ENCODE measurements at places on chromosomes 12 and 14.

DNA sequence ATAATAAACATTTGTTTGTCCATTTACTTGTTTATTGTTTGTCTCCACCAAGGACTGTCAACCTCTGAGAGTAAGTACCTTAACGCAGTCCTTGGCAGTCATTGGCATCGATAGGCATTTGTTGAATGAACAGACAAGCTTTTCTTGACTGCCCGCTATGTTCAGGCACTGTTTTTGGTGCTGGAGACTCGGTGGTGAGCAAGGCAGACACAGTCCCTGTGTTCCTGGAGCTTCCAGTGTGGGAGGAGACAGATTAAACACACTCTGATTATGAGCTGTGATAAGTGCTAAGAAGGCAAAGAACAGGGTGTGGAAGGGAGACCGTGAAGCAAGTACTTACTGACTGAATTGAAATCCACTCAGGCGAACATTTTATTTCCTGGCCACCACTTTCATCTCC is 1.2 kb downstream of the ATP6V0A2 start:
- no peak for DNase-seq

DNA sequence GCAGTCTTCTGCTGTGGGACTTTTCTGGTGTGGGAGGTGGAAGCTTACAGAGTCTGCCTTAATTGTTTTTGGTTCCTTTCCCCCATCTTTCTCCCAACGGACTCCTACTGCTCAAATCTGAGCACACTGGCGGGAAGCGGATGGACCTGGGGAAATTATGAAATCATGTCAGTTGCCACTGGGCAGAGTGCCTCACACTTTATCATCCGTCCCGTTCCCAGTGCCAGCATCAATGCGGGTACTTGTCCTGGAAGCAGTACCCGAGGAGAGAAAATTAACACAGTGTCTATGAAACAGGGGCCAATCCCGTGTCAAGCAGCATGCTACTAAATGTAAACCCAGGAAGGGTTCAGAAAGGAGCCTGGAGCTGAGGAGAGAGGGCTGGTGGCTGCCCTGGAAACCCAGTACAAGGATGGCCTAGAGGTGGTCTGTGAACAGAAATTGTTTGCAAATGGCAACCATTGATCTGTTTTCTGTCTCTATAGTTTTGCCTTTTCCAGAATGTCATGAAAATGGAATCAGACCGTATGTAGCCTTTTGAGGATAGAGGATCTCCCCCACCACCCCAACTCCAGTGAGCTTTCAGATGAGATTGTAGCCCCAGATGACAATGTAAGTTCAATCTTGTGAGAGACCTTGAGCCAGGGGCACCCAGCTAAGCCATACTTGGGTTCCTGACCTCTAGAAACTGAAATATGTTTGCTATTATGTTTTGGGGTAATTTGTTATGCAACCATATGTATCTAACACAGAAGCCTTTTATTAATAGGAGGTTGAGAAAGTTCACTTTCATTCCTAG is 908 bp upstream of the CDKL1 start:
- no peak for DNase-seq

DNA sequence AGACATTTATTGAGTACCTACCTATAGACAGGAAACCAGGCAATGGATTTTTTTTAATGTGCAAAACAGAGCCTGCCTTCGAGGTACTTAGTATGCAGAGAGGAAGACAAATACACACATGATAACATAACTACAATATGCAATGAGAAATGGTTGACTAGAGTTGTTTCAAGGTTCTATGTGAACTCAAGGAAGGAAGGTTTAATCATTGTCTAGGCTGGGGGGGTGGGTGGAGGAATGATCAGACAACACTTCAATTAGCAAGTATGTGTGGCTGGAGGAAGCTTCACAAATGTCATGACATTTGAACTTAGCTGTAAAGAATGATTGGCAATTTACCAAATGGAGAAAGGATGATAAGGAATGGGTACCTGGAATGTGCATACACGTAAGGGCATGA is 985.3 kb downstream of the FLRT2 start:
- DNase-seq, result no peak

DNA sequence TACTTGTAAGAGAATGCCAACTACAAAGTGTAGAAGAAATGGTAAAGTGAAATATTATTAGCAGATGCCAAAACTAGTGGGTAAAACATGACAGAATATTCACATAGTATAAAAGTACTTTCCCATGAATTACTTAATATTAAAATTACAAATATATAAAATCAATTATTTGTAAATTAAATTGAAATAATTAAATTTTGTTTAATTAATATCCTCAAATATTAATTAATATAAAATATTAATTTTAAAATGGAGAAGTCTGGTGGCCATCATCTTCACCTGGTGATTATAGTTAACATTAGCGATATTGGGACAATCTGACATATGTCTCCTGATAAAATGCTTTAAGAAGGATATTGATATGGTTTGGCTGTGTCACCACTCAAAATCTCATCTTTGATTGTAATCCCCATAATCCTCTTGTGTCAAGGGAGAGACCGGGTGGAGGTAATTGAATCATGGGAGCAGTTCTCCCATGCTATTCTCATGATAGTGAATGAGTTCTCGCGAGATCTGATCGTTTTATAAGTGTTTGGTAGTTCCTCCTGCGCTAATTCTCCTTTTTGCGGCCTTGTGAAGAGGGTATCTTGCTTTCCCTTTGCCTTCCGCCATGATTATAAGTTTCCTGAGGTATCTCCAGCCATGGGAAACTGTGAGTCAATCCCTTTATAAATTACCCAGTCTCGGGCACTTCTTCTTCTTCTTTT is 55.0 kb upstream of the SGPP1 start:
- no peak for DNase-seq

DNA sequence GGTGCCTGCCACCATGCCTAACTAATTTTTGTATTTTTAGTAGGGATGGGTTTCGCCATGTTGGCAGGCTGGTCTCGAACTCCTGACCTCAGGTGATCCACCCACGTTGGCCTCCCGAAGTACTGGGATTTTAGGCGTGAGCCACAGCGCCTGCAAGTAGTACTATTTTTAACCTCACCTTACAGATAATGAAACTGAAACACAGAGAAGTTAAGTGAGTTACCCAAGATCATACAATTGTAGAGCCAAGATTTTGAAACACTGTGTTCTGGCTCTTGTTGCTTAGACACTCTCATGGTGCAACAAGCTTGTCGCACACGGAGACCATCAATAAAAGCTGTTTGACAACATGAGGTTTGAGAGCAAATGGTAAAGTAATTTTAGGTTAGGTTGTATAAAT is 159.1 kb upstream of the LMNTD1 start:
- no peak for DNase-seq

DNA sequence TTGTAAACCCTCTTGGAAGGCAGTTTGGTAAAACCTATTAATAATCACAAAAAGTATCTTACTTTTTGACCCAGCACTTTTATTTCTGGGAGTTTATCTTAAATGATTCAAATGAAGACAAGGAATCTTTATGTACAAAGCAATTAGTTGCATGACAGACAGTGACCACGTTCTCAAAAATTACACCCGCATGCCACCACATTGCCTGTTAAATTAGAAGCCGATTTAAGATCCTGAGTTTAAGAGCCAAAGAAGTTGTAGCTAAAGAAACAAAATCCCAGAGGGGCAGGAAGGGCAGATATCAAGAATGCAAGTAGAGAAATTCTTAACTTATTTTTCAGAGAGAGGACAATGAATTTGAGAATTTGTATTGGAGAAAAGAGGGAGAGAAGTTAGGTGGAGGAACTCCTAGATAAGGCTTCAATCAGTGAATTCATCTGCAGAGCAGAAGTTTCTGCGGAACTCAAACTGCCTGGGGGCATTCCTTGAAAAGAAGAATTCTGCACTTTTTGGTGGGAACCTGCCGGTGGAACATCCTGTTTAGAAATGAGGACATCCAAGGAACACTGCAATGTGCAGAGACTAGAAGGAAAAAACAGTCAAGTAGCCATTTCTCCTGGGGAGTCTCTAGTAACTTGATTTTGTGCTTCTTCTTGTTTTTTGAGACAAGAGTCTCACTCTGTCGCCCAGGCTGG is 1.1 kb upstream of the RIOX1 start:
- DNase-seq, result no peak

GRCh38 chr14:63401646-63402045 is 82.9 kb upstream of the GPHB5 start:
- no peak for DNase-seq

DNA sequence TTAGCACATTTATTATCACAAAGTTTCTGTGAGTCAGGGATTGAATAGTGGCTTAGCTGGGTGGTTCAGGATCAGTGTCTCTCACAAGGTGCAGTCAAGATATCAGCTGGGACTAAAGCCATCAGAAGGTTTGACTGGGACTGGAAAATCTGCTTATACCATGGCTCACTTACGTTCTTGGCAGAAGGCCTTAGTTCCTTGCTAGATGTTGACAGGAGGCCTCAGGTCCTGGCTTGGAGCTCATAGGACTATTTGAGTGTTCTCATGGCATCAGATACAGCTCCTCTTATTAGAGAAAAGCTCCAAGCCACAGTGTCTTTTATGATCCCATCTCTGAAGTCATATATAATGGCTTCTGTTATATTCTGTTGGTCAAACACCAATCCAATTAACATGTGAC is 127.3 kb downstream of the SLC6A15 start:
- no peak for DNase-seq
